ENCODE measurements at places on chromosomes 11 and 22.

DNA sequence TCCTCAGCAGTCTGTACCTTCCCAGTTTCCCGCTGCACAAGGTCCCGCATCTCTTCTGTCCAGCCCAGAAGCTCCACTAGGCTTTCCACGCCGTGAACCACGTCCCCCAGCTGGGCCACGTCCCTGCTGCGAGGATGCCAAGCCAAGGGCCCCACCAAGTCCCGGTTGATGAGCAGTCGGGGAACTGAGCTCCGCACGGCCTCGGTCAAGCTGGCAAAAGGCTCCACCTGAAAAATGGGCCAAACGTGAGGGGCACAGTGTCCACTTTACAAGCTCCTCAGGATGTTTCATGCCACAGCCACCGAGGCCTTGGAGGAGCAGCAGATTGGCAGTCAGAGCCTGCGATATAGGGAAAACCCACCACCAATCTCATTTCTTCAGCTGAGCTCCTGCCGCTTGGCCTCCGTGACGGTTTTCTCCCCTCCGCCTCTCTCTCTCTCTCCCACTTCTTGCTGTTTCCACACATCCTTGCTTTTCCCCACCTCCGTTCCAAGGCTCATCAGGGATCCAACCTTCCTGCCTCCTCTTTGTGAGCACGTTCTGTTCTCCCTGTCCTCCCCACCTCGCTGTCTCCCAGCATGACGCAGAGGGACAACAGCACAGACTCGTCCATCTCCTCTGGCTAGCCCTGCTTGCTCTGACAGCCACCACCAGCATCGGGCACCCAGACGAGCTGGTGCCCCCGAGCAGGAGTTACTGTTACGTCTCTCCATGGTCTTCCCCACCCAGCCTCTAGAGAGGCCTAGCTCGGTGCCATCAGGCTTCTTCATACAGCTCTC is 11.5 kb downstream of the RIC8A start:
- no peaks in the 10 kb centered on the region for H3K4me1 ChIP-seq
- no peak for DNase-seq
- H3K27me3 ChIP-seq: no peaks in the 10 kb centered on the region
- peaks cover 7% of the 10 kb centered on the region for H3K36me3 ChIP-seq
- no peak overlapping the region for H3K27ac ChIP-seq
- H3K4me3 ChIP-seq: no peak overlapping the region

GRCh38 chr22:20138417-20138738 is 6.8 kb downstream of the ZDHHC8 start:
- no peak overlapping the region for H3K4me3 ChIP-seq
- DNase-seq: no peak
- peaks cover 48% of the 10 kb centered on the region for H3K4me1 ChIP-seq
- no peaks in the 10 kb centered on the region for H3K36me3 ChIP-seq
- no peak overlapping the region for H3K27ac ChIP-seq

- no peak overlapping the region for H3K4me3 ChIP-seq
- peak; percentile 78 for DNase-seq
Measured at GRCh38 chr22:23225724-23226496, 45.6 kb downstream of the BCR start.

GRCh38 chr11:11640996-11641395 is 19.2 kb upstream of the GALNT18 start:
- H3K4me1 ChIP-seq: no peaks in the 10 kb centered on the region
- DNase-seq: no peak
- no peak overlapping the region for H3K4me3 ChIP-seq
- H3K36me3 ChIP-seq: no peaks in the 10 kb centered on the region
- H3K27ac ChIP-seq: no peak overlapping the region

DNA sequence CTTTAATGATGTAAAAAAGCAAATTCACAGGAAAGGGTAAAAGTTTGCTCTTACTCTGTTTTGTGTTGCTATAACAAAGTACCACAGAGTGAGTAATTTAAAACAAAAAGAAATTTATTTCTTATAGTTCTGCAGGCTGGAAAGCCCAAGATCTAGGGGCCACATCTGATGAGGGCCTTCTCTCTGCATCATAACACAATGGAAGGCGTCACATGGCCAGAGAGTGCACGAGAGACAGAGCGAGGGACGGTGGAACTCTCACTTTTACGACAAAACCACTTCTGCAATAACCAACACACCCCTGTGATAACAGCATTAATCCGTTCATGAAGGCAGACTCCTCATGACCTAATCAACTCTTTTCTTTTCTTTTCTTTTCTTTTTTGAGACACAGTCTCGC is 31.1 kb downstream of the CD6 start:
- H3K4me3 ChIP-seq: no peak overlapping the region
- H3K27ac ChIP-seq: no peak overlapping the region
- H3K27me3 ChIP-seq: no peaks in the 10 kb centered on the region

DNA sequence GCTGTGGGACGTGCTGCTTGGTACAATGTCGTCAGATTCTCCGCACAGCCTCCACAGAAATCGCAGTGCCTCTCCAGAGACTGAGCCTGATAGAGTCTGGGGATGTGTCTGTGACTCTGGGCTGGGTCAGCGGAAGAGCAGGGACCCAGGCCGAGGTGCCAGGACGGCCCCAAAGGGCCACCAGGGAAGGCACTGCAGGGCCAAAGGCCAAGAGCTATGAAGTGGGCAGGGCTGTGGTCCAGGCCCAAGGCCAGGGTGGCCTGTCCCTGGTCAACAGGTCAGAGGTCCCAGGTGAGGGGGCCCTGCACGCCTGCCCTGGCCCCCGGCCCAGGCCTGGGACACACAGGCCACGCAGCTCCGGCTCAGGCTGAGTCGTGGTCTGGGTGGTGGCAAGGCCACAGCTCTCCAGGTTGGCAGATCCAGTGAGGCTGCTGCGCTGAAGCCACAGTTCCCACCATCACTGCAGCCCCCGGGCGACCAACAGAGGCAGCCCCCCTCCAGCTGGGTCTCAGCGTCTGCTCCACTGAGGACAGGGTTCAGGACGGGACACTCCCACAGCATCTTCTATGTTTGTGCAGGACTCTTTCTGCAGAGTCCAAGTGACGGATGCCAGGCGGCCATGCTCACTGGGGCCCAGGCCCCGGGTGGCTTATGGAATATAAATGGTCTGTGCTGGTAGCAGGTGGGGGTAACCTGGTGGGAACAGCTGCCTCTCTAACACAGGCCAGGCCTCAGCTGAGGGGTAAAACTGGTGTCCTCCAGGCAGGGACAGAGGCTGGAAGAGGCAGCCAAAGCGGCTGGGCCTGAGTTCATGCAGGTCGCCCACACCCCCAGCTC is 4.8 kb upstream of the PIM3 start:
- H3K27ac ChIP-seq: no peak overlapping the region
- no peak for DNase-seq
- H3K27me3 ChIP-seq: no peaks in the 10 kb centered on the region
- H3K4me1 ChIP-seq: peaks cover 64% of the 10 kb centered on the region

GRCh38 chr22:48240148-48240934 is 1477.9 kb downstream of the TBC1D22A start:
- no peak for DNase-seq
- H3K4me3 ChIP-seq: no peak overlapping the region
- H3K27ac ChIP-seq: no peak overlapping the region
- no peaks in the 10 kb centered on the region for H3K27me3 ChIP-seq
- H3K36me3 ChIP-seq: no peaks in the 10 kb centered on the region

- no peak for DNase-seq
- no peaks in the 10 kb centered on the region for H3K27me3 ChIP-seq
- no peak overlapping the region for H3K27ac ChIP-seq
- no peaks in the 10 kb centered on the region for H3K36me3 ChIP-seq
- peaks cover 26% of the 10 kb centered on the region for H3K4me1 ChIP-seq
Measured at GRCh38 chr22:38199826-38200559, 1.8 kb upstream of the MAFF start.

DNA sequence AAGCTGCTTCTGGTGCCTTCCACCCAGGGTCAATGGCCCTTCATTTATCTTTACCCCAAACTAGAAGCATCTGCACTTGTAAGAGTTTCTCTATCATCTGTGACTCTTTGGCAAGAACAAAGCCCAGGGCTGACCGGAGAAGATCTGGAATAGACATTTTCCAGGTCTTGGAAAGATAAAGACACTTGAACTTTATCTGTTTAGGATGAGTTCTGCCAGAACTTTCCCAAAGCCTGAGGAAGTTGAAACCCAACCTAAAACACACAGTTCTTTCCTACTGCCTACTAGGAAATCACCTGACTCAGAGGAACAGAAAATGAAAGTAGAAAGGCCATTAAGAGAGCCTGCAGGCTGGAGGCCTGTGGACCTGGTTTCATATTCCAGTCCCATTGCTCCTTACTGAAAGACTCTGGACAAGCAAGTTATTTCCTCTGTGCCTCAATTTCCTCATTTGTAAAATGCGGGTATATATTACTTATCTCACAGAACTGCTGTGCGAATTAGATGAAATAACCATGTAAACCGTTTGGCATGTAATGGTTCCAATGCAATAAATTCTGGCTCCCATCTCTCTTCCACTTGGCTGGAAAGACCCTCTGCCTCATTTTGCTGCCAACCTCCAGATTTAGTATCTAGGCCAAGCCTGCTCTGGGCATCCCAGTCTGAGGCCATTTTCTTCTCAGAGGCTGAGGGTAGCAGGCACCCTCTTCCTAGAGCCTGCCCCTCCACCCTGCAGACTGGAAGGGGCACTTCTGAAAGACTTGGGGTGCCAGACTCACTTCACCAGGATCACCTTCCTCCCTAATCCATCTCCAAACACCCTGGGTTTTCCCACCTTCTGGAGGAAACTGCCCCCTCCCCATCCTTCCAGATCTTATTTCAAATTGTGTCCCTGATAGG is 1.2 kb downstream of the UBE2L6 start:
- no peaks in the 10 kb centered on the region for H3K27me3 ChIP-seq
- H3K4me1 ChIP-seq: no peaks in the 10 kb centered on the region
- DNase-seq: peak; percentile 44
- no peaks in the 10 kb centered on the region for H3K36me3 ChIP-seq

DNA sequence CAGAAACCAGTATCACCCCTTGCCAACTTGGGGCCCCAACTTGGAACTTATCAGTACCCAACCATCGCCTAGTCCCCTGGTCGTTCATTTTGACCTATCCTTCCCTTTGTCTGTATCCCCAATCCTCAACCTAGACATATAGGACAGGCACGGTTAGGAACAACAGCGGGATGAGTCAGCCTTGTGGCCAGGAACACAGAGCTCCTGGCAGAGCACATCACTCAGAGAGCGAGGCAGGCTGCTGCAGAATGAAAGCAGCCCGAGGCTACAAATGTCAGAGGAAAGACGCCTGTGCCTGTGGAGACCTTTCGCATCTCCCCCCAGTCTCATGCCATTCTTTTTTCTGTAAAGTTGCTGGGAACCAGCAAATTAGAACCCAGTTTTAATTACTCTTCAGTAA is 14.6 kb downstream of the DKK3 start:
- H3K4me3 ChIP-seq: no peak overlapping the region
- H3K27me3 ChIP-seq: no peaks in the 10 kb centered on the region
- DNase-seq: no peak
- H3K4me1 ChIP-seq: peaks cover 21% of the 10 kb centered on the region

GRCh38 chr11:43359422-43359818 is 700 bp downstream of the TTC17 start:
- H3K27ac ChIP-seq: peak overlapping the region; percentile 98
- H3K27me3 ChIP-seq: no peaks in the 10 kb centered on the region
- peaks cover 18% of the 10 kb centered on the region for H3K4me1 ChIP-seq
- peak overlapping the region; percentile 100 for H3K4me3 ChIP-seq

- H3K27me3 ChIP-seq: no peaks in the 10 kb centered on the region
- no peak overlapping the region for H3K4me3 ChIP-seq
- H3K36me3 ChIP-seq: peaks cover 75% of the 10 kb centered on the region
- H3K27ac ChIP-seq: no peak overlapping the region
- H3K4me1 ChIP-seq: no peaks in the 10 kb centered on the region
Measured at GRCh38 chr11:66495401-66495854, 15.0 kb upstream of the BBS1 start.

GRCh38 chr11:9264316-9265210 is 587 bp downstream of the DENND5A start:
- H3K36me3 ChIP-seq: no peaks in the 10 kb centered on the region
- H3K27ac ChIP-seq: peak overlapping the region; percentile 93
- no peaks in the 10 kb centered on the region for H3K27me3 ChIP-seq
- peak; percentile 84 for DNase-seq

GRCh38 chr11:72114570-72114969 is 2.1 kb upstream of the ANAPC15 start:
- H3K27me3 ChIP-seq: peaks cover 17% of the 10 kb centered on the region
- peaks cover 4% of the 10 kb centered on the region for H3K36me3 ChIP-seq
- peaks cover 15% of the 10 kb centered on the region for H3K4me1 ChIP-seq

GRCh38 chr11:102467080-102467708 is 14.6 kb upstream of the TMEM123 start:
- no peak overlapping the region for H3K27ac ChIP-seq
- H3K27me3 ChIP-seq: no peaks in the 10 kb centered on the region
- no peak for DNase-seq
- H3K36me3 ChIP-seq: no peaks in the 10 kb centered on the region

All from tibial artery (tissue), 4 donors.